ELF-1 (cell line): ENCODE measurements at places on chromosomes 5 and 9.
A peak's percentile ranks its signal among the peaks of the same experiment; 100 is the strongest.

DNA sequence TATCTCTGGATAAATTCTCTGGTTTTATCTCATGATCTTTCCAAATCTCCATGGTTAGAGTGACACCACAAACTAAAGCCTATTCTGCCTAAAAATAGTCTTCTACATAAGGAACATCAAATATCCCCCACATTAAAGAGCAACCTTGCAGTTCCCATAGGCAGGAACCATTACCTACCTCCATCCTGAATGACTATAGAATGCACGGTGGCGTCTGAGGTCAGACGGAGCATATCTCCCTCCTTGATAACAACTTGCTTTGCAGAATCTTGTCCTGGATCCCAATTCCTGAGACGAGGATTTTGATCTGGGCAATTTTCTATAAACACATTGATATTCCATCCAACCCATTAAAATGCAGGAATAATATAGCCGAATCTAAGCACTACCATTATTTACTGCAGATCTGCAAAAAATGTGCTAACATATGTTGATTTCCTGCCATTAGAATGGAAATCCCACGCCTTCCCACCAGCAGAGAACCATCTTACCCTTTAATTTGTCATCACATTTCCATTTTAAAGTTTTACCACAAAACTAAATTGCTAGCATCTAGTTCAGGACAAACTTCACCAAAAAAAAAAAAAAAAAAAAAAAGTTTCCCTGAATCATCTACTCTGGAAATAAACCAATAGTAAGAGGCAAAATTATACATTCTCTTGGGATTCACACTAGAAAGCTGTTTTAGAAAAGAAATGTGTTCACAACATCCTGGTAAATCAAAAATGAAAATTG lies 22.1 kb downstream of the CEMIP2 start:
- no peak for DNase-seq

GRCh38 chr5:67374378-67374777 lies 177.8 kb upstream of the CD180 start:
- DNase-seq: no peak

DNA sequence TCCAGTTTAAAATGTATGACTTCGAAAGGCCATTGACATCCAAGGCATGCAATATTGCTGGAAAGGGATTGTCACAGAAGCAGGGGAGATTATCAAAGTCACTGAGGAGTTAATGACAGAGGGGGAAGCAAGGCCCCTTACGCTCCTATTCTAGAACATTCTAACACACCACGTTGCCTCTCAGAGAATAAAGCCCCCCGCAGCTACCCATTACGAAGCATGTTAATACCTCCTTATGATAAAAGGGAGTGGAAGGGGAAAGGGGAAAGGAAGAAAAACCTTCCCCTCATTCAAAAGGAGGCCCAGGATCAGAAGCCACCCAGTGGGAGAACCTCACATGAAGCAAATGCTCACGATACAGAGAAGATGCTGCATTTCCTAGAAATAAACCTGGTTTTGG lies 213.6 kb downstream of the DAB2IP start:
- DNase-seq: no peak

GRCh38 chr5:136174021-136174659 lies 18.8 kb downstream of the SMIM32 start:
- peak; percentile 17 for DNase-seq

- DNase-seq: no peak
Observed at GRCh38 chr5:146047396-146047795, 58.0 kb downstream of the PLAC8L1 start.

- DNase-seq: peak; percentile 34
Observed at GRCh38 chr5:147388184-147389108, 121.4 kb downstream of the DPYSL3 start.

DNA sequence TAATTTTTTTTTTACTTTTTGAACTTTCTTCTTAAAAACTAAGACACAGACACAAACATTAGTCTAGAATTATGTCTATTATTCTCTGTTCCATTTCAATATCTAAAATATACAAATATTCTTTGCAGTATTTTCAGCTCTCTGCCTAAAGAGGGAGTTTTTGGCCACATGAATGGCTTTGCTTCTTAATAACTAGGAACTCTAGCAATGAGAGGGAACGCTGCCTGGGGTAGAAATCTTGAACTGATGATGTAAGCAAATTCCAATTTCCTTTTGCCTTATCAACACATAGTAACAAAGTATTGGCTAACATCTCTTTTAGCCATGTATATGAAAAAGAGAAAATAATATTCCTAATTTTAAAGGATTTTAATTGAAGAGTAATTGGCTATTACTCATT lies 51.9 kb downstream of the SLC25A46 start:
- DNase-seq: no peak

- no peak for DNase-seq
Observed at GRCh38 chr5:102049517-102049916, 246.6 kb downstream of the SLCO4C1 start.

DNA sequence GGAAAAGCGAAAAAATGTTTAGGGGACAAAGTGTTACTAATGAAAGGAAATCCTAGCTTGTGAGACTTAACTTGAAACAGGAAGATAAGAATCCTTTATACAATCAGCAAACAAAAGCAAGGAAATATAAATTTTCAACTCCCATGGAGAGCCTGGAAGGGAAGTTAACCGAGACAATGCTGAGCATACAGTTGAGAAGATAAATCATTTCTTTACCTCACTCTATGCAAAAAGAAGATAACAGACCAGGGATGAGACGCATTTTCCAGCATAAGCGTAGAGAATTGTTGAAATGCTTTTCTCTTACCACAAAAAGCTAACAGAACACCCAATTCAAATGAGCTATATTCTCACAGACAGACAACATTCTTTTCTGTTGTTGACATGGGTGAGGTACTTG lies 309.6 kb downstream of the CWC27 start:
- no peak for DNase-seq

- no peak for DNase-seq
Observed at GRCh38 chr9:2253636-2254580, 238.8 kb downstream of the SMARCA2 start.

- DNase-seq: no peak
Observed at GRCh38 chr5:92041206-92041605, 658.1 kb upstream of the ARRDC3 start.

- DNase-seq: no peak
Observed at GRCh38 chr5:105554568-105555169, 1992.1 kb upstream of the NUDT12 start.

DNA sequence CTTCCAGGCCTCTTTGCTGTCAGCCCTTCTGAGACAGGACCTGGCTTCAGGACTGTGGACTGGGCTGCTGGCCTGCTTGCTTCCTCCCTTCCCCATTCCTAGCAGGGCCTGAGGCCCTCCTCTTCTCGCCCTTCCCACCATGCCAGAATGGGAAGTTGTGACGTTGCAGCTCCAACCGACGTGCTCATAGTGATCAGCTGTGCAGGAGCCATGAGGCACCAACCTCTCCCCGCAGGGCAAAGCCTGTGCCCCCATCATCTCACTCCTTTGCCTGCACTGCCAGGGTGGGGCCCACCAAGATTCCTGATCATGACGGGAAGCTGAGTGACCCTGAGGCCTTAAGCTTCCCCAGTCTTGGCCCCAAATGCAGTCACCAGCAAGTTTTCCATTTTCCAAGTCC lies 45.1 kb upstream of the GARNL3 start:
- DNase-seq: no peak

- no peak for DNase-seq
Observed at GRCh38 chr5:100188339-100188738, 346.8 kb upstream of the FAM174A start.

DNA sequence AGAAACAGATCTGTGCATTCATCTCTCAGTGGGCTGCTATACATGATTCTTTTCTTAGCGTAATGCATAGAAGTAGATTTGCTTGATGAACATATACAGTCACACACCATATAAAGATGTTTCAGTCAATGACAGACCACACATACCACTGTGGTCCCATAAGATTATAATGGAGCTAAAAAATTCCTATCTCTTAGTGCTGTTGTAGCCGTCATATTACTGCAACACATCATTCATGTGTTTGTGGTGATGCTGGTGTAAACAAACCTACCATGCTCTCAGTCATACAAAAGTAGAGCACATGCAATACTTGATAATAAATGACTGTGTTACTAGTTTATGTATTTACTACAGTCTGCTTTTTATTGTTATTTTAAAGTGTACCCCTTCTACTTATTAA lies 214.3 kb downstream of the ARHGAP26 start:
- DNase-seq: no peak

GRCh38 chr5:56088967-56089829 lies 94.4 kb upstream of the IL6ST start:
- DNase-seq: peak; percentile 62

DNA sequence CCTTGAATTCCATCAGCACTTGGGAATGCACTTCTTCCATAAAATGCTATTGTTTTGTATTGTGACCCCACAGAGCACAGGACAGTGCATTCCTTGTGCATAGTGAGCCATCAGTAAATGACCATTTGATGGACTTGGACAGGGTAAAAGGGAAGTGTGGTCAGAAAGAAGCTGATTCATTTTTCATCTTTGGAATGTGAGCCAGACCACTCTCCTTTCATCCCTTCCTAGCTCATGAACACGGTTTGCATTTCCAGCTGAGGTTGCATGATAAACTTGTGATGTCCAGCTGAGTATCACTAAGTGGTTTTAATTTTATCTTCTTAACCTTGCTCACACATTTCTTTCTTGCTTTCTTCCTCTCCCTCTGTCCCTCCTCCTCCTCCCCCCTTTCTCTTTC lies 101.3 kb downstream of the NUDT12 start:
- no peak for DNase-seq

DNA sequence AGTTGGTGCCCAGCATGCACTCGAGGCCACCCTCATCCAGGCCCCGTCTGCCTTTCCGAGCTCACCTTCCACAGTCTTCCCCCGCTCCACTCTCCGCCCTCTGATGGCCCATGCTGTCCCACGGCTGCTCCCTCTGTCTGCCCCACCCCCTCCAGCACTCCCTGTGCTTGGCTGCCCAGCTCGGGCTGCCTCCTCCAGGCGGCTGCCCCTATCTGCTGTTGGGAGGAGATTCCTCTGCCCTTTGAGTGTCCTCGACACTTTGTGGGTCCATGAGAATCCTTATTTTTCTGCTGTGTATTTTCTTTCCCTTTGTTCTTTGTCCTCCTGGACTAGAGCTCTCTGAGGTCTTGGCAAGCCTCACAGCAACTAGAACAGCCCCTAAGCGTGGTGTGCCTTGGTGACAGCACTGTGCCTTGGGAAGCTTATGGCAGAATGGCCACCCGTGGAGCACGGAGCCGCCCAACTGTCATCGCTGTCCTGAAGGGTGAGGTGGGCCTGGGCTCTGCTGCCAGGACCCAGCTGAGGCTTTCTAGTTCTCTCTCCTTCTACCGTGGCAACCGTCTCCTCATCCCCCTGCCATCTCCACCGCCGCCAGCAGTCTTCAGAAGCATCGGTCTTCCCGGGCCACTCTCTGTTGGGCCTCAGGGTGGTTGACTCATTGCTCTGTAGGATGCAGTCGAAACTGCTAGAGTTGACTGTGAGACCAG lies 5.2 kb downstream of the NTMT1 start:
- DNase-seq: no peak

DNA sequence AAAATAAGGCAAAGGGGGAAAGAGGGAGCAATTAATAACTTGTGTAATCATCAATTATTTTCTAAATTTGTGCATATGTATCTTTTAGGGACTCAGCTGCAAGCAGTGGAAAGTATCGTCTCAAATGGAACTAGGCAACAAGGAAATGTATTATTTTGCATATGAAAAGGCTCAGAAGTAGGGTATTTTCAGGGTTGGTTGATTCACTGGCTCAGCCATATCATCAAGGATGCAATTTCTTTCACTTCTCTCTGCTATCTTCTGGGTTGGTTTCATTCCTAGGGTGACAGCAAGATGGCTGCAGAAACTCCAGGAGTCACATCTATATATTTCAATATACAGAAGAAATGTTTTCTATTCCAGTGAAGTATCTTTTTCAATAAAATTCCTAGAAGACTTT lies 509.8 kb downstream of the DMAC1 start:
- no peak for DNase-seq

GRCh38 chr9:97039514-97039860 lies 545 bp upstream of the CTSV start:
- DNase-seq: no peak

GRCh38 chr9:89353989-89354388 lies 35.7 kb downstream of the SECISBP2 start:
- no peak for DNase-seq

DNA sequence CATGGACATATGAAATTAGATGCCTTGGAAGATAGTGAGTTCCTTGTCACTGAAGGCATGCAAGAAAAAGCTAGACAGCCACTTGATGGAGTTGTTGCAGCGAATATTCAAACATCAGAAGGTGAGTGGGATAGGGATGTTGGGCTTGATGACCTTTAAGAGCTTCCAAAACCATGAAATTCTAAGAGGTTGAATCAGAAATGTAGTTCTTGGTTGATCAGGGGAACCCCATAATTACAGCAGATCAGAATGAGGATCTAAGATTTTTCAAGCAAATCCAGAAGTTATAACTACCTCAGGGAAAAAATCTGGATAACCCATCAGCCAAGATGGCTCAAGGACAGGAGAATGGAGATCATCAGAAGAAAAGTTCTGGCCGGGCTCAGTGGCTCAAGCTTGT lies 244.3 kb upstream of the NR4A3 start:
- DNase-seq: no peak

- no peak for DNase-seq
Observed at GRCh38 chr9:129094387-129095169, 13.7 kb downstream of the DOLPP1 start.

DNA sequence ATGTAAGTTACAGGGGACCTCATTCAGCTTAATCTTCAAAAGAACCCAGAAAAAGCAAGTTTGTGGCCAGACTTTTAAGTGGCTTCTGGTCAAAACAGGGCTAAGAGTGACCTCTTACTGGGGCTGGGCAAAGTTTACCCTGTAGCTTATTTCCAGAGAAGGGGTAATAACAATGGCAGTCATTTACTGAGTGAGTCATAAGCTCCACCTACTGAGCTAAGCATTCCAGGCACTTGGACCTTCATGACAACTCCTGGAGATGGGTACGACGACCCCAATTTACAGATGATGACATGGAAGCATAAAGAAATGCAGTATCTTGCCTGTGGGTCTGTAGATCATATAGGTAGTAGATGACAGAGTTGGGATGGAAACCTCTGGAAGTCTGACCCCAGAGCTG lies 4.7 kb upstream of the GPR151 start:
- no peak for DNase-seq

- DNase-seq: no peak
Observed at GRCh38 chr9:107827304-107827703, 337.7 kb upstream of the KLF4 start.

DNA sequence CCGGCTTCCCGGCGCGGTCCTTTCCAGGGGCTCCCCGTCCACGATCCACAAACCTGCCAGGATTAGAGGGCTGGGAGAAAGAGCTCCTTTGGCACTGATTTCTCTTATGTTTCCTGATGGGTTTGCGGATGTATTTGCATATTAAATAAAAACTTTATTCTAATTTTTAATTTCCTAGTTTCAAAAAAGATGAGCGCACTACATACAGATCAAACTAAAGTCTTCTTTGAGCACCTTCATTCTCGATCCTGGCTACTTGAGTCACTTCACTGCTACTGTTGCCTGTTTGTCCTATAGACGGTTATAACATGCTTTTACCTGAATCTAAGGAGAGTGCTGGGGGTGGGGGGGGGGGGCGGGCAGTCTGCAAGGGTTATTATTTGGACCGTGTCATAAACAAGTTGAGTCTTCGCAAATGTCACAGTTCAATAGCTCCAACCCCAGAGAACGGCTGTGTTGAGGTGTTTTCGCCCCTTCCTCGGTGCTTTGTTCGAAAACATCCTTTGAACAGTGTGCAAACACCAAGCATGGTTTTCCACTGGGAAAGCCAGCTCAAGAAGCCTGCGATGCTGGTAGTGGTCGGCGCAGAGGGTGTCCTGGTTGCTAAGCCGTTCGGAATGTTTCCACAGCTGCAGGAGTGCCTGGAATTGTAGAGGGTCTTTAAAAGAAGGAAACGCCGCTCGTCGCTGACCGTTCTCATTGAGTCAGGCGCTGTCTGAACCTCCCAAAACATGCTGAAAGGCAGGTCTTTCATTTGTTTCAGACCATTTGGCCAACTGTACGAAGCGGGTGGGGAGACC lies 1.1 kb upstream of the STK10 start:
- peak; percentile 87 for DNase-seq
